ENCODE measurements at places on chromosomes 4 and X.

DNA sequence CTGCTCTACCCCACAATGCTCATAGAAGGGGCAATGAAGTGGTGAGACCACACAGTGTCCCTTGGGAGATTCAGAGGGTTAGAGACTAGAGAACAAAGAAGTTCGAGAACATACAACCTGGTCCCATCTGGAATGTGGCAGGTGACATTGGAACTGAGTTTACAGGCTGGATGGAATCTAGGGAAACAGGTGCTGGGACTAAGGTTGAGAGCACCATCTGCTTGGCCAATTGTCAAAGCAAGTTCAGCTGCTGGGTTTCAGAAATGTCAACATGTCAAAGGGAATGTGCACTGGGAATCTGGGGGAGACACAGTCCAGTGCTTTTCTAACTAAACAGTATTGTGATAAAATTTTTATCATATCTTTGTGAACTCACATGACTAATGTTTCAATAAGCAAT is 15.9 kb upstream of the FAM13A start:
- DNase-seq: no peak

- no peak for DNase-seq
Measured at GRCh38 chr4:73087871-73088270, 18.4 kb upstream of the COX18 start.

- no peak for DNase-seq
Measured at GRCh38 chrX:18793601-18794089, 86.2 kb downstream of the PPEF1 start.

- no peak for DNase-seq
Measured at GRCh38 chr4:89308161-89308500, 531 bp upstream of the GPRIN3 start.

DNA sequence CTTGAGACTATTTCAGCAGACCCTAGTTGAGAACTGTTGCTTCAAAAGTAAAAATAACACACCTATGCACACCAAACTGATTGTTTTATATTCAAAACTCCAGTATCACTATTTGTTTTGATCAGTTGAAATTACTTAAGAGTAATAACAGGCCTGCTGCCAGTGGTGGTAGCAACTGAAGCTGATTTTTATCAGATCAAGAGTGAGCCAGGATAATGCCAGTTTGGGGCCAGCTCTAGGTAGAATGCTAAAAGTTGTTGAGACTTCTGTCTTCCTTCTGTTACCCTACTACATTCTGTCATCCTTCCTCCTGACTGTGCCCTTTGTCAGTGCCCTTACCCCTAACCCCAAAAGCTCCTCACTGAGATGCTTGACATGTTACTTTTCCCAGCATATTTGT is 228.7 kb upstream of the SPRY1 start:
- DNase-seq: no peak

DNA sequence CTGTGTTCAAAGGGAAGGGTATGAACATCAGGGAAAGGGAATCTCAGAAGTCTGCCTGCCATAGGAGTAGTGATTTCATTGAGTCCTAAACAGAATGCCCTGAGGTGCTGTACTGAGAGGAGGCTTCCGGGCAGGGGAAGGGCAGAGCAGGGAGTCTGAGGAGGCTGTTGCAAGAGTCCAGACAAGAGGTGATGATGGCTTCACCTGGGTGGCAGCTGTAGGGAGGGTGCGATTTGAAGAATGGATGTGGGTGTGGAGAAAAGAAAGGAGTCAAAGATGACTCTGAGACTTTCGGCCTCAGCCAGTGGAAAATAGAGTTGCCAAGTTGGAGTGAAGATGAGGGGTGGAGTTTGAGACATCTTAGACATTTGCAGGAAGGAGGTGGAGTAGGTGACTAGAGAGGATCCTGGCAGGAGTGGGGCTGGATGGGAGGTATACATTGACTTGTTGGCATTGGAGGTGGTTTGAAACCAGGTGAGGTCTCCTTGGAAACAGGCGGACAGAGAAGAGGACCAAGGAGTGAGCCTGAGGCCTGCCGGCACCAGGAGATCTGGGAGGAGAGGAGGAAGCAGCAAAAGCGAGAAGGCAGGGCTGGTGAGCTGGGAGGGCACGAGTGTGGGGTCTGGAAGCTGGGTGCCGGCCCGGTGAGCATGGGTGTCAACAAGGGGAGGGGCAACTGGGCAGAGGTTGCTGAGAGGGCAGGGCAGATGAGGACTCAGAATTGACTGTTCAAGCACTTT is 24.2 kb downstream of the TBC1D14 start:
- DNase-seq: no peak

- peak; percentile 61 for DNase-seq
Measured at GRCh38 chrX:152901816-152902501, 4.1 kb downstream of the ZNF185 start.

- no peak for DNase-seq
Measured at GRCh38 chr4:80069837-80070731, 2.9 kb downstream of the ANTXR2 start.

DNA sequence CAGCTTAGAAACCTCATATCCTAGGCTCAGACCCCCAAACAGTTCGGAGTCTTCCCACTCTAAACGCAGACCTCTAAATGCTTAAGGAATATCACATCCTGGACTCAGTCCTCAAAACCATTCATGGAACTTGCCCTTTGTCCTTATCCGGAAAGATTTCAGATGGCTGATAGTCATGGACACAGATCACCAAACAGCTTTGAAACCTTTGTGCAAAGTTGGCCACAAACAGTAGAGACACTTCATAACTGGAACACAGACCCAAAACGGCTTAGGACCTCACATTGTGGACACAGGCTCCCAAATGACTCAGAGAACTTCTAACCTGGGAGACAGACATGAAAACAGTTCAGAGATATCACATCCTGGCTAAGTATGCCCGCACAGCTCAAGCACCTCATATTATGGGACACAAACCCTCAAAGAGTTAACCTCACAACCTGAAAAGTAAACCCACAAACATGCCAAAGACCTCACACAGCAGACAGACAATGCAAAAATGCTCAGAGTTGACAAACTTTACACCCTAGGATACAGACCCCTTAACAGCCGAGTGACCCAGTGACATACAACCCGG is 15.5 kb downstream of the SUV39H1 start:
- DNase-seq: no peak

GRCh38 chr4:145635117-145635516 is 15.9 kb downstream of the MMAA start:
- DNase-seq: no peak

DNA sequence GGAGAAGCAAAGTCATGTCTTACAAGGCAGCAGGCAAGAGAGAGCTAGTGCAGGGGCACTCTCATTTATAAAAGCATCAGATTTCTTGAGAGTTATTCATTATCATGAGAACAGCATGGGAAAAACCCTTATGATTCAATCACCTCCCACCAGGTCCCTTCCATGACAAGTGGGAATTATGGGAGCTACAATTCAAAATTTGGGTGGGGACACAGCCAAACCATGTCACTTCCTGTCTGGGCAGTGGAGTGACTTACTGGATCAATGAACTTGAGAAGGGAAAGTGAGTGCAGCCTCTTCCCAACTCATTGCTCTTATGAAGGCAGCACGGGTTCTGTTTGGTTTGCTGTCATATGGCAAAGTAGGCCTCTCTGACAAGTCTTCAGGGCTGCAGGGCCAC is 261.8 kb upstream of the TAPT1 start:
- DNase-seq: no peak

DNA sequence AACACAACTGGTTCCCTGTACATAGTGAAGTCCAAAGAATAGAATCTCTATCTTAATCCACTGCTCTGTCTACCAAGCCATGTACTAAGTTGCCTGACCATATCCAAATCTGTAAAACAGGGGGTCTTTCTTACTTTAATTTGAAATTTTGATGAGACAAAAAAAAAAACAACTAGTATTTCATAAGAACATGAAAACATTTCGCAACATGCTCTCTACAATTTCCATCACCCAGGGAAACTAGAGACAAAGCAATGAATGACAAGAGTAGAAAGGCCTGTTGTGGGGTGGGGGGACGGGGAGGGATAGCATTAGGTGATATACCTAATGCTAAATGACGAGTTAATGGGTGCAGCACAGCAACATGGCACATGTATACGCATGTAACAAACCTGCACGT is 279.9 kb downstream of the PPP3CA start:
- DNase-seq: no peak

GRCh38 chr4:95017305-95018064 is 259.7 kb downstream of the BMPR1B start:
- no peak for DNase-seq

- DNase-seq: no peak
Measured at GRCh38 chr4:80918004-80918403, 112.5 kb upstream of the BMP3 start.

GRCh38 chrX:134025986-134026545 is 40.7 kb upstream of the GPC3 start:
- no peak for DNase-seq

GRCh38 chr4:5562476-5562875 is 145.9 kb downstream of the EVC2 start:
- no peak for DNase-seq

DNA sequence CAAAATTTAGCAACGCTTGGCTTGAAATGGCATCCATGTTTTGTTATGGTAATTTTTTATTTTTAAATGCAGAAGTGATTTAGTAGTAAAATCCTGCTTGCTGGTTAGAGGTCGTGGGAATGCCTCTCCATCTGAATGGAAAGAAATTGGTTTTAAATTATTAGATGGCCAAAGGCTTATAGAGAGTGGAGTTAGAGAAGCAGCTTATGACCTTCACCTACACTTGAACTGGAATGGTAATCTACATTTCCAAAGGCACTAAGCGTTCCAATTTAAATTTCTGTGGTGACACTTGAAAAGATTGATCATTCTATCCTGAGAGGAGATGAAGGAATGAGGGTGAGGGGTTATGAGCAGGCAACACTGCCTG is 280.7 kb downstream of the RAPGEF2 start:
- DNase-seq: no peak

DNA sequence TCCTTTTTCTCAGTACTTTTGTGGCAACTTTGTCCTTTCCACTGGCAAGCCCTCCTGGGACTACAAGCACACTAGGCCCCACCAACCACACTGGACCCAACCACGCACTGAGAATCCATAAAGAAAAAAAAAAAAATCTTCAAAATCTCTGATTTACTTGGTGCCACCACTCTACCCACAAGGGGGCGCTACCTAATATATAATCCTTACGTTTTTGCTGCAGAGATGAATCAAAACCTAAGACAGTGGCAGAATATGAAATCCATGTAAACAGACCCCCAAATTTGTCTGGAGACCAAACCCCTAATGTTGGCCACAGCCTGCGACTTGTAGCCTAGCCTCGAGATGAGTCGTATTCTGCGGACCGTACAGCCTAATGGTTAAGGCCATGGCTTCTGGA is 63.5 kb upstream of the ARHGAP36 start:
- DNase-seq: no peak

GRCh38 chr4:116005806-116006088 is 892.3 kb upstream of the NDST4 start:
- no peak for DNase-seq

GRCh38 chrX:136162827-136163570 is 15.7 kb downstream of the FHL1 start:
- peak; percentile 27 for DNase-seq

DNA sequence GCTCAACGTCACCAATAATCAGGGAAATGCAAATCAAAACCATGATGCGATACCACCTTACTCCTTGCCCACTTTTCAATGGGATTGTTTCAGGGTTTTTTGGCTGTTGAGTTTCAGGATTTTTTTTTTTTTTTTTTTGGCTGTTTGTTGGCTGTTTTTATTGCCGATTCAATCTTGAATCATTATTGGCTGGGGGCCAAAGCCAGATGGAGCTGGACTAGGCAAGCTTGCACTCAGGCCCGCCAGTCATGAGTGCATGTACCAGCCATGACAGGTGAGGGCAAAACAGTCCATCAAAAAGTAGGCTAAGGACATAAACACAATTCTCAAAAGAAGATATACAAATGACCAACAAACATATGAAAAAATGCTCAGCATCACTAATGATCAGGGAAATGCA is 13.3 kb downstream of the YIPF7 start:
- DNase-seq: no peak

DNA sequence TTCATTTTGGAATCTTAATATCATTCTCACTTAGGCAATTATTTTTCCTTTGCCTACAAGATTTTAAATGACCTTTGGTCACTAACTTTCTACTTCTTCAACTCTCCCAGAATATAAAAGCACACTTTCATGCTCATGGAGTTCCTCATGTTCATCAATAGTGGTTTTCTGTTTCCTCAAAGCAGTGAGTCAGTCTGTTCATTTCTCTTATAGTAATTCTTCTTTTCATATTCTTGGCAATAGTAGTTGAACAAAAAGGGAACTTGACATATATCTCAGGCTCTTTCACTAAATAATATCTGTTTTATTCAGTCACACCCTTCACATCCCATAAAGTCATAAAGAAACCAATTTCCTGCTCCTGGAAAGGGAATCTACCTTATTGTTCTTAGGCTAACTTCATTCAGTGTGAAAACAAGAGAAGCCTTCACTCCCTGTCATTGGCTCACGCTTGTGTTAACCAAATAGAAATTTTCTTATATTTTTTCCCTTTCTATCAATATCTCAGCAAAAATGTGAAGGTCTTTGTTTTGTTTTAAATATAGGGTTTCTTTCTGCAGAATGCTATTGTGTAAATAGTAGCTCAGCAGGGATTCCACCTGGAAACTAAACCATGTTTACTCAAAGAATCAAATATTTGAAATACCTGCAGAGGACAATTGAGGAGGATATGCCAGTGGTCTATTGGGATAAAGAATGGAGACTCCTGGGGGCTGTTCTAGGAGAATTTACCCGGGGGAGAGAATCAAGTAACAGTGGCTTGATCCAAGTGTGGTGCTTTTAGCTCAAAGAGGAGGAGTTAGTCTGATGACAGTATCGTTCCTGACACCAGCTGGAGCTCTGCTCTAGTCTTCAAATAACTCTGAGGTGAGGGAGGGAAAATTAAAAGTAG is 13.4 kb upstream of the TNIP3 start:
- no peak for DNase-seq

GRCh38 chr4:119971431-119972084 is 95.1 kb downstream of the MAD2L1 start:
- DNase-seq: no peak

- no peak for DNase-seq
Measured at GRCh38 chr4:183287309-183287659, 32.8 kb downstream of the CLDN22 start.

- DNase-seq: no peak
Measured at GRCh38 chrX:97308171-97308570, 424.5 kb downstream of the RPA4 start.

GRCh38 chr4:40289366-40290188 is 45.6 kb upstream of the CHRNA9 start:
- no peak for DNase-seq

GRCh38 chr4:150818661-150819060 is 196.4 kb downstream of the LRBA start:
- no peak for DNase-seq

- DNase-seq: no peak
Measured at GRCh38 chr4:168674077-168674747, 177.4 kb downstream of the PALLD start.

DNA sequence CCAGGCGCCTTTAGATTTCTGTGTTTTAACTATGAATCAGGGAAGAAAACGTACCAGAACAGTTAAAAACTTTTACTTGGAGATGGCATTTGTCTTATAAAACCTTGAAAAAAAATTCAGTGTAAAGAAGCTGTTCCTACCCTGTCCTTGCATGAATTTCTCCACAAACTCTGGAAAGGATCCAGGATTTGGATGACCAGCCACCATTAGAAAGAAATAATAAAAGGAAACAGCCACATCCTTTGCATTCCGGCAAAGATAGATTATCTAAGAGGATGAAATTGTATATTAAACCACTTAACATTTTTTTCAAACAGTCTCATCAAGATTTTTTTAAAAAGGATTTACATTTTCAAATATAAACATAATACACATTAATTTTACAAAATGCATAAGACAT is 10.6 kb downstream of the SULT1E1 start:
- DNase-seq: no peak

- DNase-seq: no peak
Measured at GRCh38 chrX:50871922-50872453, 38.5 kb upstream of the BMP15 start.
